Effector memory CD8-positive, alpha-beta T cell (primary cell): ENCODE measurements at places on chromosomes 7 and 10.
A peak's percentile ranks its signal among the peaks of the same experiment; 100 is the strongest.

- peaks cover 15% of the 10 kb centered on the region for H3K36me3 ChIP-seq
- no peak for DNase-seq
- peaks cover 28% of the 10 kb centered on the region for H3K4me1 ChIP-seq
Observed at GRCh38 chr10:62058896-62059216, 157.4 kb downstream of the ARID5B start.

DNA sequence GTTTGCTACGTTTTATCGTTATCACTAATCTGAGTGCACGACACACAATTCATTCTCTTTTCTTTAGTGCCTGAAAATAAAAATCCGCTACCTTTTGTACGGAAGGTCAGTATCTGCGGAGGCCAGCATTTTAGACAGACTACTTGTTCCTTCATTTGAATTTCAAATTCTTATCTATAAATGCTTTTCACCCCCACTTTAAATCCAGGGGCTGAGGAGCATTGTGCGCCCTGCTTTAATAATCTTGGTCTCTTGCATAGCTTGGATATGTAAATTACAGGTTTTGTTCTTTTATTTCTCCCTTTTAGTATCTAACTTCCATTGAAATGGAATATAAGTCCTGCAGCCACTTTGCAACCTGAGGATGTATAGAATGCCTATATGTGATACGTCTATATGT is 44.7 kb downstream of the NRP1 start:
- peaks cover 57% of the 10 kb centered on the region for H3K27me3 ChIP-seq
- no peaks in the 10 kb centered on the region for H3K4me1 ChIP-seq
- no peak overlapping the region for H3K4me3 ChIP-seq
- H3K36me3 ChIP-seq, result no peaks in the 10 kb centered on the region
- no peak for DNase-seq
- no peak overlapping the region for H3K27ac ChIP-seq

- peak overlapping the region; percentile 70 for H3K27ac ChIP-seq
- peak overlapping the region; percentile 66 for H3K4me3 ChIP-seq
Observed at GRCh38 chr7:157139111-157139809, 534 bp downstream of the UBE3C start.

GRCh38 chr10:14751014-14751896 is 23.4 kb downstream of the FAM107B start:
- DNase-seq, result no peak
- H3K4me3 ChIP-seq, result no peak overlapping the region
- H3K4me1 ChIP-seq, result no peaks in the 10 kb centered on the region

DNA sequence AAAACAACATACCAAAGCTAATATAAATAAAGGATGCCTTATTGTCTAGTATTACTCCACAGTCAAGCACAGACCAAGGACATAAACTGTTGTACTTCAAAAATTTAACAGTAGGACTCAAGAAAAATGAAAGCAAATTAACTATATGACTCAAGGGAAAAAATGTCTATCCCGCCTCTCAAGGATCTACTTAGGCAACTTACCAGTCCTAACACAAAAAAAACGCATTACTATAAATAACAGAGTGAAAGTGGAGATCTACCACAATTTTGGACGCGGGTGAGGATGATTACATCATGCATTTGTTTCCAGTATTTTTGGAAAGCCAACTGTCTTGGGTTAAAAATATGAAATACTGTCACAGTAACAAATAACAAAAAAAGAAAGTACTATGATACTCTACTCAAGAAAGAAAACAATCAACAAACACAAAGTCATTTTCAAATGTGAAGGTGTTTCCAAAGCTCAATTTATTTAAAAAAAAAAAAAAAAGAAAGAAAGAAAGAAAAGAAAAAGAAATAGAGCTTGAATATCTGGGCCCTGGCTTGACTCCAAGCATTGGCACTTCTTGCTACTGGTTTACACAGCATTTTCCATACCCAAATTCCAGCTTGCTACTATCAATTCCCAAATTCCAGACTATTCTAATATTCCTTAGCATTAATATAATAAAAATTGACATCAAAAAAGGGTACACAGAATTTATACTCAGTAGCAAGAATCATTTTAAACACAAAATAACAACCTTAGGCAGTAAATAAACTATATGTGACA is 99.4 kb downstream of the RSU1 start:
- H3K27me3 ChIP-seq, result no peaks in the 10 kb centered on the region
- no peak overlapping the region for H3K4me3 ChIP-seq
- H3K4me1 ChIP-seq, result peaks cover 4% of the 10 kb centered on the region

DNA sequence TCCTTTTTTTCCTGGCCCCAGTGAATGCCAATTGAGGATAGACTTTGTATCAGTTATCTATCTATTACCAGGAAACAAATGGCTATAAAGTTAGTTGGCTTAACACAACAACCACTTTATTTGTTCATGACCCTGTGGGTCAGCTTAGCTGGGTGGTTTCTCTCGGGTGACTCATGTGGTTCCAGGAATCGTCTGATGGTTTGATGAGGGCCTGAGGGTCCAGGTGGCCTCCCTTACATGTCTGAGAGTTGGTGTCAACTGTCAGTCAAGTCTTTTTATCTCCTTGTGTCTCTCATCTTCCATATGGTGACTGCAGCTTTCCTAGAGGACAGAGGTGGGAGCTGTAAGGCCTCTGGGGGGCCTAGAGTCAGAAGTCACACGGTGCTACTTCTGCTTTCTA is 15.3 kb upstream of the MAPK8 start:
- H3K4me1 ChIP-seq, result peaks cover 8% of the 10 kb centered on the region
- H3K27ac ChIP-seq, result no peak overlapping the region
- H3K27me3 ChIP-seq, result peaks cover 9% of the 10 kb centered on the region
- H3K4me3 ChIP-seq, result no peak overlapping the region
- peaks cover 5% of the 10 kb centered on the region for H3K36me3 ChIP-seq

DNA sequence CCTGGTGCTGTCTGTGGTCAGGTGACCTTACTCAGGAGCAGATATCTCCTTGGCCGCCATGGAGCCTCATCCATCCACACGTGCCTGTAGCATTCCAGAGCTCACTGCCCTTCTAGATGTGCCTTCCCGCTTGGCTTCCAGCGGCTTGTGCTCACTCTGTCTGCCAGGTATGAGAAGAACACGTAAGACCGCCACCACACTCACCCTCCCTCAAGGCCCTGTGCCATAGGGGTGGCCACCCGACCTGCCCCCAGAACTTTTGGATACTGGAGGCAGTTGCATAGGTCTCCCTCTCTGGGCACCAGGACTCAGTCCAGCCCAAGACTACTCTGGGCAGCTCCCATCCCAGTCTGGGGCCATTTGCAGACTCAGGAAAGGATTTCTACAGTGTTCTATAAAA is 4.1 kb downstream of the MARVELD1 start:
- H3K36me3 ChIP-seq, result peaks cover 3% of the 10 kb centered on the region
- H3K4me3 ChIP-seq, result no peak overlapping the region
- DNase-seq, result no peak
- H3K4me1 ChIP-seq, result peaks cover 16% of the 10 kb centered on the region

DNA sequence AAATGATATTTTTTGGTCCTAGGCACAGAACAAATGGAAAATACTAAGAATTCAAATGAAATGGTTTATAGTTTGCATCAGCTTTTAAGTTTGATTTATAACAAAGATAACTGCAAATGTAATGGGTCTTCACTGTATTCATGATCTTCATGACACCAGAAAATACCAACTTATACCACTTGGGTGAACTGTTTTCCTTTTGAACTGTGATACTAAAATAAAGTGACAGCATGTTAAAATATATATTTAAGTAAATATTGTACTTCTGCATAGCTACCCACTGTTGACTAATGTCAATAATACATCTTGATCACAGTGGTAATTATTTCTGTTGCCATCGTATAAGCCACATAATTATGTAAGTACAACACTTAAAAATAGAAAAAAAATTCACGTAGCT is 442.0 kb upstream of the ANKRD30A start:
- no peaks in the 10 kb centered on the region for H3K27me3 ChIP-seq
- H3K27ac ChIP-seq, result no peak overlapping the region
- no peak overlapping the region for H3K4me3 ChIP-seq
- DNase-seq, result no peak

- DNase-seq, result peak; percentile 7
- peak overlapping the region; percentile 62 for H3K4me3 ChIP-seq
- peaks cover 55% of the 10 kb centered on the region for H3K27me3 ChIP-seq
- no peaks in the 10 kb centered on the region for H3K36me3 ChIP-seq
- no peak overlapping the region for H3K27ac ChIP-seq
Observed at GRCh38 chr7:22726345-22726906, 574 bp upstream of the IL6 start.

GRCh38 chr7:191105-191980 is 1.0 kb upstream of the FAM20C start:
- H3K27me3 ChIP-seq, result peaks cover 71% of the 10 kb centered on the region
- no peak for DNase-seq
- H3K27ac ChIP-seq, result no peak overlapping the region
- no peaks in the 10 kb centered on the region for H3K36me3 ChIP-seq

- H3K27ac ChIP-seq, result no peak overlapping the region
- H3K36me3 ChIP-seq, result no peaks in the 10 kb centered on the region
- DNase-seq, result no peak
- H3K4me3 ChIP-seq, result no peak overlapping the region
Observed at GRCh38 chr7:95907337-95907736, 135.0 kb downstream of the DYNC1I1 start.

DNA sequence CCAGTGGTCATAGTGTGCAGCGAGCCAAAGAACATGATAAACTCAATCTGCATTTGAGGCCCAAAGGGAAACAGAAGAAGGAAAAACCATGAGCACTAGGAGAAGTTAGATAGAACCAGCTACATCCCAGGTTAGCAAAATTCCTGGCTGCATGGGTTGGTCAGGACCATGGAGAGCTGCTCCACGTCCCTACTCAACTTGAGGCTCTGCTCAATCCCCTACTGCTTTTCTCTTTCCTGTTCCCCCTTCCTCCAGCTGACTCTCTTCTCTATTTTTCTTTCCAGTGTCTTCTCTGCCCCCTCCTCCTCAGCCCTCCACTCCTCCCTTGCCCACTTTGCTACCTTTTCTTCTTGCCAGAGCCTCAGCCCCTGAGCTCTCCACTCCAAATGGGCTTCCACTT is 21.9 kb upstream of the VSIR start:
- peaks cover 7% of the 10 kb centered on the region for H3K27me3 ChIP-seq
- H3K4me3 ChIP-seq, result no peak overlapping the region
- H3K27ac ChIP-seq, result no peak overlapping the region
- no peaks in the 10 kb centered on the region for H3K36me3 ChIP-seq
- no peak for DNase-seq

- H3K4me3 ChIP-seq, result no peak overlapping the region
- H3K36me3 ChIP-seq, result no peaks in the 10 kb centered on the region
- peaks cover 15% of the 10 kb centered on the region for H3K4me1 ChIP-seq
- DNase-seq, result no peak
- peaks cover 50% of the 10 kb centered on the region for H3K27me3 ChIP-seq
Observed at GRCh38 chr7:100823140-100823525, 4.2 kb downstream of the EPHB4 start.

DNA sequence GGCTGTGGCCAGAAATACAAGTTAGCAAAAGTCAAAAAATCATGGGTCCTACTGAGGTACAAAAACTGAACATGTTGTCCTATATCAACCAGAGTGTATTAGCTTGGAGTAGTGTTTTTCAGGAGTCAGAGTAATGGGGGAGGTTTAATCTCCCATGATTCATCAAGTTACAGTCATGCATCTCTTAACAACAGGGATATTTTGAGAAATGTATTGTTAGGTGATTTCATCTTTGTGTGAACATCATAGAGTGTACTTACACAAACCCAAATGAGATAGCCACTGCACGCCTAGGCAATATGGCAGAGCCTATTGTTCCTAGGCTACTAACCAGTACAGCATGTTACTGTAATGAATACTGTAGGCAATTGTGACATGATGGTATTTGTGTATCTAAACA is 14.9 kb upstream of the TES start:
- no peak for DNase-seq
- no peaks in the 10 kb centered on the region for H3K4me1 ChIP-seq
- no peaks in the 10 kb centered on the region for H3K36me3 ChIP-seq
- no peaks in the 10 kb centered on the region for H3K27me3 ChIP-seq

DNA sequence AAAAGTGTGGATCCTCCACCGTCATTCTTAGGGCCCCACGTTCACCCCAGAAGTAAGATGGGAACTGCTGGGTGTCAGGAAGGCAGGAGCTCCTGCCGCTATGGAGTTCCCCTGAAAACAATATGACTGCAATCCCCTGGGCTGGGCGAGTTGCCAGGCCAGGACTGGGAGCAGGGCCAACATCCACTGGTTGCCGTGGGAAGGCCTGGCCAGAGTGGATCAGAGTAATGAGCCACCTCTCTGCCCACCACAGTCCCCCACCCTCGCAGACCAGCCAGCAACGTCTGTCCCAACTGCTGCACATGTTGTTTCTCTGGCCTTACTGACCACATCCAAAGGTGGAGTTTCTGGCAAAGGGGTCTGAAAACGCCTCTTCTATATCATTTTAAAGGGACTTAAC is 86.6 kb downstream of the STRA8 start:
- H3K4me1 ChIP-seq, result no peaks in the 10 kb centered on the region
- H3K4me3 ChIP-seq, result no peak overlapping the region
- H3K27ac ChIP-seq, result no peak overlapping the region
- no peak for DNase-seq

- no peak for DNase-seq
- no peak overlapping the region for H3K27ac ChIP-seq
- H3K36me3 ChIP-seq, result no peaks in the 10 kb centered on the region
- H3K4me3 ChIP-seq, result no peak overlapping the region
- H3K4me1 ChIP-seq, result peaks cover 2% of the 10 kb centered on the region
Observed at GRCh38 chr10:3261921-3262320, 89.3 kb upstream of the PITRM1 start.

GRCh38 chr10:132355297-132355696 is 23.3 kb downstream of the LRRC27 start:
- H3K4me3 ChIP-seq, result no peak overlapping the region
- H3K36me3 ChIP-seq, result no peaks in the 10 kb centered on the region
- no peaks in the 10 kb centered on the region for H3K4me1 ChIP-seq
- no peak for DNase-seq
- peak overlapping the region; percentile 46 for H3K27ac ChIP-seq
- no peaks in the 10 kb centered on the region for H3K27me3 ChIP-seq

GRCh38 chr10:86074294-86074693 is 292.3 kb downstream of the GRID1 start:
- H3K27me3 ChIP-seq, result peaks cover 41% of the 10 kb centered on the region
- H3K27ac ChIP-seq, result no peak overlapping the region
- no peaks in the 10 kb centered on the region for H3K4me1 ChIP-seq
- no peak for DNase-seq
- peaks cover 3% of the 10 kb centered on the region for H3K36me3 ChIP-seq
- no peak overlapping the region for H3K4me3 ChIP-seq

- DNase-seq, result no peak
- H3K4me1 ChIP-seq, result peaks cover 4% of the 10 kb centered on the region
- H3K27me3 ChIP-seq, result no peaks in the 10 kb centered on the region
- H3K27ac ChIP-seq, result no peak overlapping the region
Observed at GRCh38 chr7:69438584-69439412, 159.5 kb upstream of the AUTS2 start.

DNA sequence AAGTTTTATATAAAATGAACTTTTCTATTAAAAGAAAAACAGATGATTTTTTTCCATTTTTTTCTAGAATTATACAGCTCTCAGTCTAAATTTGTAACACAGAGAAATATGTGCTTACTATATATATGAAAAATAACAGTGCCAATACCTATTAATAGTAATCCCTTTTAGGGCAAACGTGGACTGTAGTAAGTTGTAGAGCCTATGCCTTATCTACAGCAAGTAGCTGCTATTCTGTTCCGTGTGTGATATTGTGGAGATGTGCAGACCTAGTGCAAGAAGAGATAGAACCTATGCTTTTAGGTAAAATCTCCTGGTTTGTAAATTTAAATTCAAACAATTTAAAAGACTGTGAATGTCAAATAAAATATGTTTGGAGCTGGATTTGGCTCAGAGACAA is 72.9 kb downstream of the FAS start:
- no peak overlapping the region for H3K27ac ChIP-seq
- DNase-seq, result no peak
- no peaks in the 10 kb centered on the region for H3K36me3 ChIP-seq

GRCh38 chr7:28093623-28094232 is 86.9 kb downstream of the JAZF1 start:
- no peak overlapping the region for H3K4me3 ChIP-seq
- peaks cover 3% of the 10 kb centered on the region for H3K36me3 ChIP-seq
- H3K4me1 ChIP-seq, result peaks cover 27% of the 10 kb centered on the region
